A172 (cell line): ENCODE measurements at places on chromosomes 3 and 15.
A peak's percentile ranks its signal among the peaks of the same experiment; 100 is the strongest.

DNA sequence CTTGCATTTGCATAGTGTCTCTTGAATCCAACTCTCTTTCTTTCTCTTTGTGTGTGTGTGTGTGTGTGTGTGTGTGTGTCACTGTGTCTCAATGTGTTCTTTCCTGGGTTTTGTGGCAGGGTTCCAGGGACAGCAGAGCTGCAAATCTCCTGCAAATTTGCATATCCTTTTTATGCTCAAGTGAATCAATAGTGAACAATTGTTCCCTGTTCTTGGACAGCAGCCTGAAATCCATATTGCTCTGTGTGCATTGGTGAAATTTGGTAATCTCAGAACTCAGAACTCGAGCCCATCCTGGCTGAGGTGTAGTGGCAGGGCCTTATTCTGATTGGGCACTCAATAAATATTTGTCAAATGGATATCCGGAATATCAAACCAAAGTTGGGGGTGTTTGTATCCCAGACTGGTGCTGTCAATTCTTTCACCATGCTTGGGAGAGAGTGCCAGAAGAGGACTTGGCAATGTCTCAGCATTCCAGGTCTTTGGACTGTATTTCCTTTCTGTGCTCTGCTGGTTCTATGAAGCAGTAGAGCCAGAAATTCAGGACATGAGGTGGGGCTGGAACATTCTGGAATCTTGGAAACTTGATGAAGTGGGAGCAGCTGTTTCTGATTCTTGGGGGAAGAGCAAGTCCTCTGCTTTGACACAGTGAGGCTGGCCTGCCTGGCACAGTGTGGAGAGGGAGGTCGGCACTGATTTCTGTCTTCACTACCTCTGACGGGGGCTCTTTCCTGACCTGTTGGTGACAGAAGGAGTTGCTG, 380.6 kb upstream of the C2CD4B start:
- no peak for DNase-seq

DNA sequence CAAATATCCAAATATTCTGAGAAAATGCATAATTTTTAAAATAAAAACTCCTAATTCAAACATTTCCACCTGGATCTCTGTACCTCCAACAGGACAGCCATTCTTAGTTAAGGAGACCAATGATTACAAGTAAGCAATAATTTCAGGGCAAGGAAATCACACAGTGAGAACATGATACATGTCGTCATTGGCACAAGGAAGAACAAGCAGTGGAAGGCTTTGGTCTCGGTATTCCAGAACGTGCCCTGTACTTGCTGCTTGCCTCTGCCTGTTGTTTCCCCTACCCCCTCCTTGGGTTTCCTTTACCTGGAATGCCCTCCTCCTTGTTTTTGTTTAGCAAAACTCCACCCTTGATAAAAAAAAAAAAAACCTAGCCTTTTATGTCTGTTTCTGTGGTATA, 72.8 kb downstream of the PPM1L start:
- no peak for DNase-seq

GRCh38 chr3:78562328-78562727, 1205.5 kb downstream of the ROBO1 start:
- no peak for DNase-seq

- DNase-seq, result peak; percentile 33
Observed at GRCh38 chr15:57146506-57147201, 228.2 kb downstream of the TCF12 start.

GRCh38 chr3:99931059-99931458, 113.4 kb downstream of the CMSS1 start:
- no peak for DNase-seq
